H7 (cell line): ENCODE measurements at places on chromosomes 1 and 21. TPM values are rescaled to one million over a fixed set of nuclear protein-coding genes. Genes with fewer than 3 reads are reported as not detected.

DNA sequence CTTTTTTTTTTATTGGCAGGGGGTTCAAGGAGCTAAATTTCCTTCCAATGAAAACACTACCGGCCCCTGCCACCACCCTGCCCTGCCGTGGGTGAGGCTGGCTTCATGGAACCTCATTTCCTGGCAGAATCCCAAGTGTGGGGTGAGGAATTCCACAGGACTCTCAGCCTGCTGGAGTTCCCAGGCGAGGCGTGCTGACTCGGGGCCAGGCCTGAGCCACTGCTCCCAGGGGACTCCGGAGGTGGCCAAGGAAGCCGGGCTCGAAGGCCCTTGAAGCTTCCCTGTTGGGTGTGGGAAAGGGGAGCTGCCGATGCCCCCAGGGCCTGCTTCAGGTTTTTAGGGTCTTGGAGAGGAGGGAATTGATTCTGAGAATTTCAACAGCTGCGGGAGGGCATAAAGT, 95.3 kb upstream of the ACTRT2 start:
- no peak for DNase-seq

The OR2T35 gene
- total RNA-seq: not detected in 2 replicates

- DNase-seq: no peak
These were observed 60.6 kb downstream of the AGPAT3 start for GRCh38 chr21:43925609-43926008.

The IL20 gene
- total RNA-seq: not detected in 2 replicates

The TRABD2B gene
- total RNA-seq: 2.0 and 4.4 TPM in 2 replicates
